ENCODE measurements at places on chromosomes 12 and 14.

- no peak for DNase-seq
Observed at GRCh38 chr14:104384776-104385071, 194.8 kb upstream of the C14orf180 start.

- DNase-seq, result no peak
Observed at GRCh38 chr12:87302126-87302745, 727.0 kb downstream of the C12orf50 start.

DNA sequence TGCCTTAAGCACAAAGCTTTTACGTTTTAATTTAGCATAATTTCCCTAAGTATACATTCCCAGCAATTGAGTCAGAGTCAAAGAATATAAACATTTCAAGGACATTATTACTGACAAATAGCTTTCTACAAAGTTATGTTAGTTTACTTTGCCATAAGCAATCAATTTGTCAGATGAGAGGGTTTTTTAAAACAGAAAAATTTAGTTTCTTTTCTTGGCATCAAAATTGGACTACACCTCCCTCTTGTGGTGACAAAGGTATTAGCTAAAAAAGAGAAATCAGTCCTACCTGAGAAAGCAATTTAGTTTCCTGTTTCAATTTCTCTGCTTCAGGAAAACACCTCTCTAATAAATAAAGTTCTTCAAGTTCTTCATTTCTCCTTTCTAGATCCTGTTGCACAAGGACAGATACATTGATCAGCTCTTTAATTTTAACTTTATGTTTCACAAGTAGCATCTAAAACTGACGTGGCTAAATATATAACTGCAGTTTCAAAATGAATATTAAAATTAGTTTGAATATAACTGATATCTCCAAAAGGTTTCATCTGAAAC, 39.9 kb downstream of the DNAI7 start:
- DNase-seq, result peak; percentile 19

DNA sequence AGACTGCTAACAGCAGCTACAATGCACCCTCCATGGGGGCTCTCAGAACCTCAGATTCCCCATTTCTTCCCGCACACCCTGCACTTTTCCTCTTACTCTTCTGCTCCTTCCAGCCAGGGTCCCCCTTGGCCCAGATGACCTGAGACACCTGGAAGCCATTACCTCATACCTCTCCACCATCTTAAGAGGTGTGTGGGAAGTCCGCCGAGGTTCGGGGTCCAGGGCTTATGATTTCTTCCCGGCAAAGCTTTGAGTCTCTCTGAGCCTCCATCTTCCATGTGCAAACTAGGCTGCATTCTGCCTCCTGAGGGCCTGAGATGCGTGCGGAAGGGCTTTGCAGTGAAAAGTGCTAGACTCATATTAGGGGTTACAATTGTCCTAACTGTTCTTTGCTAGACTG, 5.3 kb downstream of the GSC start:
- no peak for DNase-seq

- no peak for DNase-seq
Observed at GRCh38 chr12:18797604-18798003, 59.7 kb downstream of the CAPZA3 start.

DNA sequence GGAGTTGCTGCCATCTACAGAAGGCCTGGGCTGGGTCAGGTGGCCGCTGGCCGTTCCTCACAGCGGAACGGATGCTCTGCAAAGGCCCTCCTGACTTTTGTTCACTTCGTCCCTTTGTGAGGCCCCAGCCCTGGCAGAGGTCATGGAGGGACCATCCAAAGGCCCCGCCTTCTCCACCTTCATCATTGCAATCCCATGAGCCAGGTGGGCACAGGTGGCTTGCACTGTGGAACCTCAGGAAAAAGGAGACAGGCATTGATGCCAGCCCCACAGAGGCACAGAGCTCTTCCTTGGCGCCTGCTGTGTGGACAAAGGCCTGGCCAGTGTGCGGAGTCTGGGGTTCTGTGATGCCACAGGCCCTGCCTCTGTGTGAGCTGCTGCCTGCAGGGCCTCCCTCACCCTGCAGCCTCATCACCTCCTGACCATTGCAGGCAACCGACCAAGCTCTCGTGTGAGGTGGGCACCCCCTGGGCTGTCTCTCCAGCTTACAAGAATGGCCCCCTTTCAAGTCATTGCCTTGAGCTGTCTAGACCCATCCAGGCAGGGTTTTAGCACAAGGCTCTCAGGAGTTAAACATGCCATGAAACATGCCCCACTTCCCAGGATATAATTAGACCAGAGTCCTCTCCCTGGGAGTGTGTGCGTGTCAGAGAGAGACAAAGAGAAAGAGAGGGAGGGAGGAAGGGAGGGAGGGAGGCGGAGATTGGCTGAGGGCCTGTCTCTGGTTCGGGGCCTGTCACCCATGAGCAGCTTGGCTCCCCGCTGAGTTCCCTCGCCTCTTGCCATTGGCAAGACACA, 19.3 kb downstream of the NFKBIA start:
- peak; percentile 73 for DNase-seq
